ENCODE measurements at places on chromosomes 7 and 10. TPM values are rescaled to one million over a fixed set of nuclear protein-coding genes. Genes with fewer than 3 reads are reported as not detected.

Gene GRM3
- not detected for total RNA-seq

Gene THSD7A
- 47.2 TPM for total RNA-seq

Gene SPDYE2B
- not detected for total RNA-seq

Gene ACSM6
- total RNA-seq: not detected

Gene RPA3
- 16.3 TPM for total RNA-seq

Gene C7orf33
- total RNA-seq: not detected

Gene MMD2
- total RNA-seq: not detected

Gene ATG9B
- 0.19 TPM for total RNA-seq

Gene NEUROD6
- total RNA-seq: not detected

Gene CTNNA3
- not detected for total RNA-seq

Gene CRPPA
- 0.85 TPM for total RNA-seq

Gene OR6B1
- not detected for total RNA-seq

Gene RGS10
- total RNA-seq: 35.4 TPM

Gene HACD1
- 23.2 TPM for total RNA-seq

Gene CAMK1D
- 0.63 TPM for total RNA-seq

Gene CHN2
- total RNA-seq: under 0.01 TPM

Gene SDK1
- total RNA-seq: 0.81 TPM

Gene DGKB
- not detected for total RNA-seq

Gene OR2A5
- not detected for total RNA-seq

Gene IDI2
- total RNA-seq: not detected

Gene PPP1R3C
- total RNA-seq: 0.72 TPM

Gene PRSS2
- total RNA-seq: not detected

Gene TMEM229A
- not detected for total RNA-seq

Gene PPP1R3A
- not detected for total RNA-seq

Gene DIP2C
- 5.0 TPM for total RNA-seq

Gene SSBP1
- total RNA-seq: 181 TPM

Gene DLG5
- 13.0 TPM for total RNA-seq

Gene SPDYE9
- not detected for total RNA-seq

Gene PNLIPRP3
- total RNA-seq: not detected

Gene LFNG
- 24.8 TPM for total RNA-seq

Gene PNLIPRP1
- total RNA-seq: not detected

Gene ELAPOR2
- total RNA-seq: 8.9 TPM

Gene NDUFA5
- total RNA-seq: 45.1 TPM

Gene CALU
- total RNA-seq: 516 TPM

Gene FAM241B
- total RNA-seq: 0.18 TPM

Gene STX1A
- total RNA-seq: 21.2 TPM

Gene LIPF
- total RNA-seq: not detected

Gene HYAL4
- under 0.01 TPM for total RNA-seq

Gene GRID2IP
- total RNA-seq: under 0.01 TPM

Gene PTPN20
- total RNA-seq: not detected

Gene TMEM225B
- 0.19 TPM for total RNA-seq

Data from endothelial cell of coronary artery (primary cell).